ENCODE measurements at places on chromosomes 11 and 22. TPM values are rescaled to one million over a fixed set of nuclear protein-coding genes. Genes with fewer than 3 reads are reported as not detected.

Gene SOX6
- 7.5 TPM for total RNA-seq

Gene TSPAN18
- 19.5 TPM for total RNA-seq

Gene TYMP
- total RNA-seq = 15.9 TPM

Gene PNPLA5
- total RNA-seq = not detected

Gene PRG3
- total RNA-seq = not detected

Gene KRTAP5-11
- total RNA-seq = not detected
